ENCODE measurements at places on chromosomes 16 and 17.

DNA sequence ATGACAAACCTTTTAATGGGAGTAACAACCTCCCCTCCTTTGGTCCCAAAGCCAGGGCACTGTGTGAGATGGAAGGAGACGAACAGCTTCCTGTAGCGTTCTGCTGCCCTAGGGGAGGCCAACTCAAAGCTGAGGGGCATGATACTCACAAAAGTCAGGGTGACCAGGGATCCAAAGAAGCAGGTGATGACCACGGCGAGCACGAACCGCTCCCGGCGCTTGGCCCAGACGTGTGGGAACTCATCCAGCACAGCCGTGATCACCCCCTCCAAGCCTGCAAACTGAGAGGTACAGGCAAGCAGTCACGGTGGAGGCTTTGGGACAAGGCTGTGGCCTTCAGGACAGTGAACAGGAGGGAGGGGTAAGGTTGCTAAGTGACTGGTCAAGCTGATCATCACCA is 25.1 kb downstream of the SLC6A4 start:
- no peaks in the 10 kb centered on the region for H3K4me1 ChIP-seq
- no peak for DNase-seq
- H3K4me3 ChIP-seq, result no peak overlapping the region
- H3K27me3 ChIP-seq, result peaks cover 25% of the 10 kb centered on the region
- H3K27ac ChIP-seq, result no peak overlapping the region

- H3K4me1 ChIP-seq, result no peaks in the 10 kb centered on the region
- H3K36me3 ChIP-seq, result no peaks in the 10 kb centered on the region
- no peaks in the 10 kb centered on the region for H3K27me3 ChIP-seq
- no peak for DNase-seq
- no peak overlapping the region for H3K27ac ChIP-seq
- H3K4me3 ChIP-seq, result no peak overlapping the region
These were observed 47.2 kb downstream of the SRL start for GRCh38 chr16:4194661-4195060.

GRCh38 chr16:11636172-11636721 is 32.0 kb upstream of the SNN start:
- H3K4me1 ChIP-seq, result peaks cover 21% of the 10 kb centered on the region
- peak; percentile 75 for DNase-seq
- no peaks in the 10 kb centered on the region for H3K27me3 ChIP-seq

DNA sequence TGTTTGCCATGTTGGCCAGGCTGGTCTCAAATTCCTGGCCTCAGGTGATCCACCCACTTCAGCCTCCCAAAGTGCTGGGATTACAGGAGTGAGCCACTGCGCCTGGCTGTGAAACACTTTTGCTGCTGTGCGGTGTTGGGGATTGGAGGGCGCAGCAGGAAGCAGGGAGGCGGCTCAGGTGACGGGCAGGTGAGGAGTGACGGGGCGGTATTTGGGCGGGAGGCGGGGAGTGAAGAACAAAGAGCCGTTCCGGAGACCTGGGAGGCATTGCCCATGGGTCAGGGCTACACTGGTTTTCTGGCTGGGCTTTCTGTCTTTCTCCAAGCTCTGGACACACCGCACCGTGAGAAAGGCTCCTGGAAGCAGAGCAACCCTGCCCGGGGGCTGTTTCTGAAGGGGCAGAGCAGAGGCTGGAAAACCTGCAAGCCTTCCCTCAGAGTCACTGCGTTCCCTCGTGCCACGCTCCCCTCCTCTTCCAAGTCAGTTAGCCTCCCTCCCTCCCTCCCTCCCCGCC is 22.1 kb downstream of the CRISPLD2 start:
- no peaks in the 10 kb centered on the region for H3K36me3 ChIP-seq
- H3K27ac ChIP-seq, result no peak overlapping the region
- H3K27me3 ChIP-seq, result peaks cover 16% of the 10 kb centered on the region
- peaks cover 13% of the 10 kb centered on the region for H3K4me1 ChIP-seq

DNA sequence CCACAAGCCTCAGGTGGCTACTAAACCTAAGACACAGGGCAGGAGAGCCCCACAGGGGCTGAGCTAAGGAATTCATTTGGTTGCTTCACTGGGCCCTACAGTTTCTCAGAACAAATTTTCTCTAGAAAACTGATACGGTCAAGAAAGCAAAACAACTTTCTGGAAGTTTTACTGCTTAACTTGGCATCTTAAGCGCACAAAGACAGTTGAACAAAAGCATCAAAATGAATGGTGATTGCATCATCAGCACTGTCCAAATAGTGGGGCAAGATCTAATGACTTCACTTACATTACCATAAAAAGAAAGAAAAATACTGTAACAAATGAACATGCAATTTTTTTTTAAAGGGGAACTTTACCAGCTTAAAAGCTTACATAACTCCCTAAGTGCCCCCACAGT is 47.6 kb downstream of the XPO6 start:
- no peak overlapping the region for H3K4me3 ChIP-seq
- H3K27me3 ChIP-seq, result no peaks in the 10 kb centered on the region
- peaks cover 71% of the 10 kb centered on the region for H3K36me3 ChIP-seq
- H3K4me1 ChIP-seq, result peaks cover 12% of the 10 kb centered on the region
- no peak overlapping the region for H3K27ac ChIP-seq

- no peak overlapping the region for H3K27ac ChIP-seq
- no peak overlapping the region for H3K4me3 ChIP-seq
- no peaks in the 10 kb centered on the region for H3K36me3 ChIP-seq
- peaks cover 8% of the 10 kb centered on the region for H3K4me1 ChIP-seq
These were observed 3.9 kb downstream of the SSTR2 start for GRCh38 chr17:73168667-73169066.

GRCh38 chr17:77924757-77925336 is 33.7 kb upstream of the TNRC6C start:
- peaks cover 67% of the 10 kb centered on the region for H3K27me3 ChIP-seq
- DNase-seq, result peak; percentile 22
- no peaks in the 10 kb centered on the region for H3K4me1 ChIP-seq

DNA sequence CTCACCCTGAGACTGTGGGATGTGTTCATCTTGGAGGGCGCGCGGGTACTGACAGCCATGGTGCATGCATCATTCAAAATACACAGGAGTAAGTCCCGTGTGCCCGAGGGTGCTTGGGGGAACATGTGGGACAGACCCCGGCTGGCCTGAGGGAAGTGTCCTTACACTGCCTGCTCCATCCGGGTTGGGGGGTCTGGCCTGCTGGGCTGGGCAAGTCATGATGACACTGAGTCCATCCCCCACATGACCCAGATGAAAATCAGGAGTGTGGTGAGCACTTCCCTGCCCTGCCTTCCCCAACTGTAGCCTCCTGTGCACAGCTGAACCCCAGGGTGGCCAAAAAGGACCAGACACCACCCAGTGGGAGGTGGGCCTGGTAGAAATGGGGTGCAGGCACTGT is 10.8 kb downstream of the TBC1D26 start:
- no peak for DNase-seq
- H3K27ac ChIP-seq, result no peak overlapping the region
- no peaks in the 10 kb centered on the region for H3K4me1 ChIP-seq
- H3K36me3 ChIP-seq, result no peaks in the 10 kb centered on the region

GRCh38 chr17:6437956-6438355 is 3.0 kb upstream of the AIPL1 start:
- H3K4me1 ChIP-seq, result peaks cover 6% of the 10 kb centered on the region
- H3K27ac ChIP-seq, result no peak overlapping the region
- H3K27me3 ChIP-seq, result peaks cover 12% of the 10 kb centered on the region
- no peaks in the 10 kb centered on the region for H3K36me3 ChIP-seq
- no peak for DNase-seq
